Mammary epithelial cell (primary cell): ENCODE measurements at places on chromosomes 5 and 9. TPM values are rescaled to one million over a fixed set of nuclear protein-coding genes. Genes with fewer than 3 reads are reported as not detected.
A peak's percentile ranks its signal among the peaks of the same experiment; 100 is the strongest.

DNA sequence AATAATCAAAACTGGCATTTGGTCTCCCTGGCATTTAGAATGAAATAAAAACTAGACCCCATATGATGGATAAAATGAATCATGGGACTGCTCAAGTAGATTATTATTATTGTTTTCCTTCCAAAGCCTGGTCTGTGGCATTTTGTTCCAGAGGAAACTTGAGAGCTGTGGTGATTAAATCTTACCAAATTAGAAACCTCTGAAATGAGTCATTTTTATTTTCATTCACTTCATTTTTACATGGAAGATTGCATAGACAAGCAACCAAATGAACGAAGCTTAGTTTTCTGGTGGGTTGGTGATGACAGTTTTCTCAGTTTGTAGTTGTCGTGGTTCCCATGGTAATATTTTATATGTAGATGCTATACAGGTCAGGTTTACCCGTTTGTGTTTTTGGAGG, 23.4 kb downstream of the PAM start:
- peak; percentile 78 for DNase-seq

GRCh38 chr5:95761771-95762651, 30.9 kb downstream of the RHOBTB3 start:
- DNase-seq = no peak

DNA sequence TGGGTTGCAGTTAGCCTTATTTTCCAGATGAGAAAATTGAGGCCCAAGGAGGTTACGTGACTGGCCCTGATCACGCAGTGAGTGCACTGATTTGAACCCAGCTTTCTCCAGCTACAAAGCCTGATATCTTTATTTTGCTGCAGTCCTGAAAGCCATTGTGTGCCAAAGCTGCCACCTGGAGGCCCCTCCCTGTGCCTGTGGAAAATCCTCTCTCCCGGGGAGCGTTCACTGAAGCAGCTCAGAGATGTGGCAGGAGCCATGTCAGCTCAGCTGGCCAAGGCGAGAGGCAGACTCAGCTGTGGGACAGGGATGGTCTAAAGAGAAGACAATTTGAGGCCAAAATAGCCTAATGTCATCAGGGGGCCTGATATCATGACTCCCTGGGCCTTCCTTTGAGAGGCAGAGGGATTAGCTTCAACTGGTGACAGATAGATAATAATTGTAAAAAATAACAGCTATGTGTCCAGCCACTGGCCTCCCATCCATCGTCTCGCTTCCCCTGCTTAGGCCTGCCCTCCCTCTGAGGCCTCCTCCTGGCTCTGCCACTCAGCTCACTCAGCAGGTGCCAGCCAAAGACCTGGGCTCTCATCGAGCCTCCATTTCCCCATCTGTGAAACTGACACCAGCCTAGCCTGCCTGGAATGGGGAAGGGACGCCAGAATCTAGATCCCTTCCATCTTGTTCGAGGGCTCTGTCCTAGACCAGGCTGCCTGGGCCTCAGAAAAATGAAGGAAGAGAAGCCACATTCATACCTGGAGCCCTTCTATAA, 74.3 kb upstream of the GGTA1 start:
- DNase-seq = no peak

GRCh38 chr5:143168171-143168741, 235.2 kb downstream of the NR3C1 start:
- DNase-seq = no peak

- DNase-seq = no peak
Measured at GRCh38 chr9:125646217-125646616, 60.8 kb downstream of the MAPKAP1 start.

DNA sequence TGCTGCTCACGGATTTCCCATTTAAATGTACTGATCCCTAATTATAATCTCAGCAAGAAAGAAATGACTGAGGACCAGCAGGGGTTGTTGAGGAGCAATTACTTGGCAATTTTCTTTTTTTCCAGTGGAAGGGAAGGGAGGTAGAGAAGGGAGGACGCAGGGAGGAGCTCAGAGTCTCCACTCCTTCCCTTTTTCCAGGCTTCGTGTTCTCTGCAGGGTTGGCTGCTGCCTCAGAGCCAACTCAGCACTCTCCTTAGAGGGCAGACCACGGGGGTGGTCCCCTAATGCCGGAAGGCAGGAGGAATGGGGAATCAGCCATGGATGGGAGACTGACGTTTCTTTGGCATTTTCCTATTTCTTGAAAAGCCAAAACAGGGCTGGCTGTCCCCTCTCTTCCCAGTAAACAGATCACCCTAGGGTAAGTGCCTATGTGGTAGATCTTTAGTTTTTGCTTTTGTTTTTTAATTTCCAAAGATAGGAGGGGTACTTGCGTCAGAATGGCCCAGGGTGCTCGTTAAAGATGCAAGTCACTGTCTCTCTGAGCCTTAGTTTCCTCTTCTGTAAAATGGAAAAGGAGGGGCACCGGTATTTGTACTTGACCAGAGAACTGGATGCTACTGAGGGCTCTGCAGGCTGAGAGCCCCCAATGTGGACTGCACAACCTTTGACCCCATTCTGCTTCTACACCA, 39.6 kb upstream of the LCP2 start:
- DNase-seq = no peak

DNA sequence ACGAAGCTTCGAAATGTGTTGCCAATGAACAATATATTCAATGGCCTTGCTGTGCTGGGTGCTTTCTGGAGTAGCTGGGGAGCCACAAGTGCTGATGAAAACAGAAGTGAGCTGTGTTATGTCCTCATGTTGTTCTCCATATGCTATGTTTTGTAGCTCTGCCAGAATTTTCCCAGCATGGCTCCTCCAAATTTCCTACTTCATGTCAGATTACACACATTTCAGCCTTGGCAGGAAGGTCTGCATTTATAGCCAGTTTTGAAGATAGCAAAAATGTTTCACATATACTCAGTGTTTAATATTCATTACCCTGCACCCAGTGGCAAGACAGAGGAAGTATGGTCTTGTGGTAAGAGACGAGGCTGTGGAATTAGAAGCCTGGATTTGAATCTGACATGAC, 22.6 kb upstream of the NMUR2 start:
- DNase-seq = no peak

DNA sequence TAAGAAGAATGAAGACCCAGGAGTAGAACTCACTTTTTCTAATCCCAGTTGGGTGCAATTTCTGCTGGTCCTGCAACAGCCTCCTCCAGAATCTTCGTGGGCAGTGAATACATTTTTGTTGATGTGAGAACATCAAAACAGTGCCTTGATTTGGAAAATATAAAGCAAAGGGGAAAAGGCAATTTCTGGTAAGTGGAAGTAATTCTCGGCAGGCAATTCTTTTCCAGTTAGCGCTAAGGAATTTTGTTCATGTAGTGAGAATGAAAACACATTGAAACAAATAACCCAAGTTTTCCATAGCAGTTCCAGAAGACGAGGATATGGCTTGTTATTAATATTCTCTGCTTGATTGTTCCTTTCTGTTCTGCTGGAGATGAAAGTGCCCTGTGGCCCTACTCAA, 178.7 kb downstream of the SPATA31D1 start:
- no peak for DNase-seq

- DNase-seq = peak; percentile 97
Measured at GRCh38 chr5:141514330-141515133, 25.7 kb downstream of the PCDHGC5 start.

DNA sequence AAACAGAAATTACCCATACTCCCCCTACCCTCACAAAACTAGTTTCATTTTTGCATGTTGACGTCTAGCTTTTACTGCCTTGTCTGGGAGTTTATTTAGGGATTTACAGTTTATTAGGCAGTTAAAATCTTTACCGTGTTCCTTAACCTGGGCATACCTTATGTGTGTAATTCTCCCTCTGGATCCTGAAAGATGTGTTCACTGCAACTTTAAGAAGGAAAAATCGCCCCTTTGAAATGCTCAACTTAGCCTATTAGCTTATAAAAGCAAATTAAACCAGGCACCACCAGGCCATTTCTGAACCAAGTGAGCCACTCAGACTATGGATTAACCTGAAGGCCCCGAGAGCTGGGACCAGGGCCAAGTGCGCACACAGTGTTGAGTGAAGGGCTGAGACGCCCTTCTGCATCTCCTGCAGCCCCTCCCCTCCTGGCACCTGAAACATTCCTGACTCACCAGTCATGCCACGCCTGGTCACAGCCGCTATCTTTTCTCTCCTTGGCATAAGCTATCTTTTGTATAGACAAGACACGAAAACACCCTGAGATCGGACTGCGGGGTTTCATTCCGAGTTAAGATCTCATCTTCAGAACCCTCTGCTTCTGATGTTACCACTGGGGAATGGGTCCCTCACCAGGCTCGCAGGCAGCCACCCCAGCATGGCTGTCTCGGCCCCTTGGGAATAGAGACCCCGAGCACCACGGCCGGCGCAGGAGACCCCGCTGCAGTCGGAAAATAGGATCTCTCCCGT, 111.9 kb downstream of the ROR2 start:
- DNase-seq = peak; percentile 5

GRCh38 chr5:11361768-11362167, 542.5 kb downstream of the CTNND2 start:
- no peak for DNase-seq

- no peak for DNase-seq
Measured at GRCh38 chr9:133048595-133048994, 13.2 kb upstream of the CEL start.

Gene C9orf50
- total RNA-seq = not detected

Gene ZFP62
- total RNA-seq = 17.5 TPM

Gene FGF18
- 0.16 and 0.24 TPM in 2 replicates for total RNA-seq

Gene RHOBTB3
- 33.2 TPM for total RNA-seq

Gene IRX2
- 69.0 TPM for total RNA-seq
